OCI-LY7 (cell line): ENCODE measurements at places on chromosomes 7 and 10.
A peak's percentile ranks its signal among the peaks of the same experiment; 100 is the strongest.

GRCh38 chr10:83574770-83575169, 564.5 kb upstream of the GHITM start:
- DNase-seq, result no peak

- no peak for DNase-seq
Observed at GRCh38 chr10:13234172-13234571, at the start of gene UCMA. TSS of gene UCMA (minus strand) at chr10:13234374. CDS start at chr10:13234258, 116 bp downstream.

- DNase-seq, result peak; percentile 34
Observed at GRCh38 chr10:73653701-73654100, 2.1 kb downstream of the SYNPO2L start.

GRCh38 chr10:75967491-75967890, 536.1 kb downstream of the LRMDA start:
- no peak for DNase-seq

GRCh38 chr7:82528577-82529310, 85.2 kb upstream of the CACNA2D1 start:
- no peak for DNase-seq

DNA sequence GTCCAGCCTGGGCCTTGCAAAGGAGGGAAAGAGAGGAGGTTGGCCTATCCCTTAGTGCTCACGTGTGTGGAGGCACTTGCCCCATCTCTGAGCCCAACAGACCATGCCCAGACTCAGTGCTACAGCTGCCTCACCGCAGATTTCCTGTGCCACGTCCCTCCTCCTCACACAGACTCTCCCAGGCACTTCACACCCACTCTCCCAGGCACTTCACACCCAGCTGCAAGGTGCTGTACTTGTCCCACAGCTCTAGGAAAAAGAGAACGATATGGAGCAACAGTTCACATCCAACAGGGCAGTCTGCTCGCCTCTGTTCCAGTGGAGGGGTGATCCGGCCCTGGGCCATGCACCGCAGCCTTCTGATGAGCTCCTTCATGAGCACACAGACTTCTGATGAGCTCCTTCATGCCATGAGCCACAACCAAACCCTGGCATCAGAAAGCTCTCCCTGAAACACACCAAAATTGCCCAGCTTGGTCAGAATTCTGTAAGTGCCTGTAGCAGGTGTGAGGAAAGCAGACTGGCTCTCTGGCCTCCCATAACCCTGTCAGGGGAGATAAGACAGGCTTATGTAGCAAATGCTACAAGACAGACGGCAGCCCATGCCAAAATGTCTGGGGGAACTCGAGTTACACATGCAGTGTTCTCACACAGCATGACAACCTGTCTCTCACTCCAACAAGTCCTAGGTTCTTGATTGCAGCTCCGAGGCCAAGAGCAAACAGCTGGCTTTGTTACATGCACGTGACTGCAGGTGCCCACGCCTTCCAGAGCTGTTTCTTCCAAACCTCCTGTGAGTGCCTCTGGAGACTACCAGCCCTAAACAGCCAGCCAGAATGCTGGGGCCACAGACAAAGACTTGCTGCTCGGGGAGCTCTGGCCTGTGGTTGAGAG, 348.5 kb downstream of the GRID1 start:
- DNase-seq, result peak; percentile 69

DNA sequence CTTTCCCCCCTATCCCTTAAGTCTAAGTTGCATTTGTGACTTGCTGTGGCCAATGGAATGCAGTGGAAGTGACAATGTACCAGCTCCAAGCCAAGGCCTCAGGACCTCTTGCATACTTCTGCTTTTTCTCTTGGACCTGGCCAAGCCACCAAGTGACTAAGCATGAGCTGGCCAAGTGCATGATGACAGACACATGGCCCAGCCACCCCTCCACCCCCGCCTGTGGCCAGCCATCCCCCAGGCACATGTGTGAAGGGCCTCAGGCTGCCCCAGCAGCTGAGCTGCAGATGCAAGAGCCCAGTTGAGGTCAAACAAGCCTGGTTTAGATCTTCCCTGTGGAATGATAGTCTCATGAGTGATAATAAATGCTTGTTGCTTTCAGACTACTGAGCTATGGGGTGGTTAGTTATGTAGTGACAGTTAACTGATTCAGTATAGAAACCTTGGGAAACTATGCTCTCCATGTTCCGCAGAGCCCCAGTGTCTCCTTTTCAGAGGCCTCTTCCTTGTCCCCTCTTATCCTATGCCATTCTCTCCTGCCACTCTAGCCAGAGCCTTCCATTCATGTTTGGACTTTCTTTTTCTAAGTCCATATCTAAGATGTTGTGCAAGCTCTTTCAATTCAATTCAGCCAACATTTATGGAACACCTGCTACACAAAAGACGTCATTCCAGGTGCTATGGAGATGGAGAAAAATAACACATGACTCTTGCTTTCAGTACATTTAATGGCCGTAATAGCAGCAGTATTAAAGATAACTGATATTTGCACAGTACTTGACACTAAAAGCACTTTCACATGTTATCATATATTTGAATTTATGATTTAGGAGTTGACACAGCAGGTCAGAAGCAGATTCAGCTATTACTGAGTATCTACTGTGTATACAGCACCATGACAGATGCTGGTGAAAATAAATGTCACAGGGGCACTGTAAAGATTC, 55.5 kb upstream of the LOXL4 start:
- no peak for DNase-seq
